NCI-H524 (cell line): ENCODE measurements at places on chromosomes 12 and 14.

DNA sequence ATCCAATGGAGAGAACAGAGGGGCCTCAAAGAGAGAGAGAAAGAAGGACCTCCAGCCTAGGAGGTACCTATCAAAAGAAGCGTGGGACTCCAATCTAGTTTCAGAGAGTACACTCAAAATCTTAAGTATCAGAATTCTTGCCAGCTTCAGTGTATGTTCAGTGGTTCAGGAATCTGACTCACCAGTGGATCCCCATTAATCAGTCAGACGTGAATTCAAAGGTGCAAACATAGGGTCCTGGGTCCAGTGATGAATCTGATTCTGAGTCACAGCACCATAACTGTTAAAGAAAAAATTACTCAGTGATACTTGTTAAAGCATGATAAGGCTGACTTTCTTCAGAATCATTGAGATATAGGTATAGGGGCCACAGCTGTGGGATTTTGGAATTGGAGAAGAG is 33.2 kb downstream of the ETNK1 start:
- DNase-seq = no peak

DNA sequence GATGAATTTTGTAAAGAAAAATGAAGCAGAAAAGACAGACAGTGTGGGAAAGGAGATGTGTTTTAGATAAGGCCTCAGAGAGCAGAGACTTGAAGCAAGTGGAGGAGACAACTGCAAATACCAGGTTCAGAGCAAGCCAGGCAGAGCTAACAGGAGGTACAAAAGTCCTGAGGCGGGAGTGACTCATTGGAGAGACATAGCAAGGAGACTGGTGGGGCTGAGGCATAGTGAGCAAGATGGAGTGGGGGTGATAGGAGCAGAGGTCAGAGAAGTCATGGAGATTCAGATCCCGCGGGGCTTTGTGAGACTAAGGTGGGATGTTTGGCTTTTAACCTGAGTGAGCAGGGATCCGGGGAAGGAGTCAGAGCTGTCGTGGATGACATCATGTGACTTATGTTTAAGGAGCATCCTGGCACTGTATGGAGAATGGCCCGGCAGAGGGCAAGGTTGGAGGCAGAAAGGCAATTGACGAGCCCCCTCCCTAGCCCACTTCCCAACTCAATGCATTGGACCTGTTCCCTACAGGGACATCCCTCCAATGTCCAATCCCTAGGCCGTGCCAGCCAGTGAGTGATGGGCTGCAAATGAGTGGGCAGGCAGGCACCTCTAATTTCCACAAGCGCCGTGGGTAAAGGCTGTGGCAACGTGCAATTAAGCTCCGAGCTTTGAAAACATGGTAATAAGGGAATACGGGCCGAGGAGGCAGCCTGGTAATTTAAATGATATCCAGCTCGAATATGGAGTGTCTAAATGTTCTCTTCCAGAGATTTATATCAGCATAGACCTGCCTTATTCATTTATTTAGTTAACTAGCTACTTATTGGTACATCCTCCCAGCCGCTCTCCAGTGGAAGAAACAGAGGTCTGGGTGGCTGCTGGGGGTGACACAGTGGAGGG is 206.8 kb upstream of the LHX5 start:
- no peak for DNase-seq

- no peak for DNase-seq
Observed at GRCh38 chr14:68623826-68624225, 169.0 kb downstream of the ZFP36L1 start.

DNA sequence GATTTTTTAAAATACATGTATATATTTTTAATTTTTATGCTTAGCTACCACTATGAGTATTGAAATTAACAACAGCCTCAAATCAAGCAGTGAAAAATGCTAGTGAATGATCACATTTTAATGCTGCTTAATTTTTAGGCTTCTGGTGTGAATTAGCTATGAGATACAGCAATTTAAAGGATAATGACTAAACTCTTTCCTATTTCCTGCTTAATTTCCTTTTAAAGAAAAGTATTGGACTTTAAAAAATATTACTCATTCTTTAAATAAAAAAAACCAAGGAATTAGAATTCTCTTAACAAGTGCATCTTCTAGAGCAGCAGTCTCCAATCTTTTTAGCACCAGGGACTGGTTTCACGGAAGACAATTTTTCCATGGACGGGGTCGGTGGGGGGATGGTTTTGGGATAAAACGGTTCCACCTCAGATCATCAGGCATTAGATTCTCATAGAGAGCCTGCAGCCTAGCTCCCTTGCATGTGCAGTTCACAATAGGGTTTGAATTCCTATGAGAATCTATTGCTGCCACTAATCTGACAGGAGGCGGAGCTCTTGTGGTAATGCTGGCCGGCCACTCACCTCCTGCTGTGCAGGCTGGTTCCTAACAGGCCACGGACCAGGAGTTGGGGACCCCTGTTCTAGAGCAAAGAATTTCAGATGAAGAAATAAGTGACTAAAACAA is 18.6 kb upstream of the NTN4 start:
- DNase-seq = no peak

- DNase-seq = no peak
Observed at GRCh38 chr12:65333649-65334048, 55.2 kb downstream of the MSRB3 start.

DNA sequence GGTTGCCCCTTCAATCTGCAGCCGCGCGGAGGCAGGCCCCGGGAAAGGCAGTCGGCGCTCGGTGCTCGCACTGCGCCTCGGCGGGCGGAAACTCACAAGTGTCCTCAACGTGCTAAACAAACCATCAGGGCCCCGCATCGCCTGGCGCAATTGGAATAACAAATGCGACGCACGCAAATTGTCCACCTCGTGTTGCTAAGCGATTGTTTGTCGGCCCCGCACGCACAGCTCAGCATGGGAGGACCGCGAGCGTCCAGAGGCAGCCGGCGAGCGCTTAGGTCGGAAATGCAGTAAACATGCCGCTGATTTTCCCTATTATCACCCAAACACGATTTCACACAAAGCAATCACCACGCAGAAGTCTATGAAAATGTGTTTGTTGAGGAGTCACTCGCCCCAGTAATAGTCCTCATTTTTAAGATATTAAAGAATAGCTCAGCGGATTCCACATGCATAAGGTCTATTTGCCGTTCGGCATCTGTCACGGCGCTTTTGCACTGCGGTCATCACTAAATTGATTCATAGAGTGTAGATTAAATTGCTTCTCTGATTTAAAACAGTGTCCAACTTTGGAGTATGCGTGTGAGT is 3.2 kb upstream of the GSC start:
- DNase-seq = no peak

DNA sequence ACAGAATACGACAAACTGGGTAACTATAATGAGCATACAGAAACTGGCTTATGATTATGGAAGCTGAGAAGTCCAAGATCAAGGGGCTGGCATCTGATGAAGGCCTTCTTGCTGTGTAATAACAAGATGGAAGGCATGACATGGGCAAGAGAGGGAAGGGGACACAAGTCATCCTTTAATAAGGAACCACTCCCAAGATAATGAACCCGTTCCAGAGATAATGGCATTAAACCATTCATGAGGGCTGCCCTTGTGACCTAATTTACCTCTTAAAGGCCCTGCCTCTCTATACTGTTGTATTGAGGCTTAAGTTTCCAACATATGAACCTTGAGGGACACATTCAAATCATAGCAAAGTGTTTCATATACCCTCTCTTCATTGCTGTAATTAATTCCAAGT is 4.6 kb upstream of the VTI1B start:
- DNase-seq = no peak

DNA sequence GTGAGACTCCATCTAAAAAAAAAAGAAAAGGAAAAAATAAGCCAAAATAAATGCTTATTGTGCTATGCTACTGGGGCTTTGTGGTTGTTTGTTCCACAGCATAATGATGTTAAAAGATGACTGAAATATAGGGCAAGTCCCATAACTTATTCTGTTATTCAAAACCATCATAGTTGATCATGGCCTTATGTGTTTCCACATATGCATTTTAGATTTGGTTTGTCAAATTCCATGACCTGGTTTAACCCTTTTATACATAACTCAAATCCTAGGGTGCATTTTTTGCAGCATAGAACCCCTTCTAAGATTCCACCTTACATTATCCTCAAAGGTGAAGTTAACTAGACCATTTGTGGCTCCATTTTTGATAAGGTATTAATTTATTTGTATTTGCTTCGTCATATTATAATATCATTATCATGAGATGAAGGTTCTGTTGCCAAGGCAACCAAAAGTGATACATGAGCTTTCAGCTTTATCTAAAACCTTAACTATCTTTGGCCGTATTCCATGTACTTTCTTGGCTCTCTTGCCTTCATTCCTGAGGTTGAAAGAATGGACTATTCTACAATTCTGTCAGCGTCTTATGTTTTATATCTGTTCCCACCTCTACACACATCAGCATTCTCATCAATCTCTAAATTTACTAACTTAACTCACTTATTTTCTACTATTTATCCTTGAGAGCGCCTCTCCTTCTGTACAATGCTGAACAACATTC is 138.7 kb upstream of the DYRK2 start:
- DNase-seq = no peak

DNA sequence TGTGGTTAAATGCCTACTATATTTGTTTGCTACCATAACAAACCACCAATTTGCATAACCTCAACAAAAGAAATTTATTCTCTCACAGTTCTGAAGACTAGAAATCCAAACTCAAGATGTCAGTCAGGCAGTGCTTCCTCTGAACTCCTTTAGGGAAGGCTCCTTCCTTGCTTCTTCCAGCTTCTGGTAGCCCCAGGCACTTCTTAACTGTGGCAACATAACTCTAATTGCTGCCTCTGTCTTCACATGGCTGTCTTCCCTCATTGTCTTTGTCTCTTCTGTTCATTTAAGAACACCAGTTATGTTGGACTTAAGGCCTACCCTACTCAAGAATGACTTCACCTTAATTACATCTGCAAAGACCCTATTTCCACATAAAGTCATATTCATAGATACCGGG is 206.9 kb downstream of the SYT1 start:
- DNase-seq = no peak

GRCh38 chr12:2198005-2198501 is 145.3 kb downstream of the CACNA1C start:
- DNase-seq = no peak

- DNase-seq = no peak
Observed at GRCh38 chr12:94309373-94309772, 150.3 kb downstream of the CEP83 start.

GRCh38 chr14:30896435-30896834 is 22.1 kb downstream of the COCH start:
- no peak for DNase-seq

DNA sequence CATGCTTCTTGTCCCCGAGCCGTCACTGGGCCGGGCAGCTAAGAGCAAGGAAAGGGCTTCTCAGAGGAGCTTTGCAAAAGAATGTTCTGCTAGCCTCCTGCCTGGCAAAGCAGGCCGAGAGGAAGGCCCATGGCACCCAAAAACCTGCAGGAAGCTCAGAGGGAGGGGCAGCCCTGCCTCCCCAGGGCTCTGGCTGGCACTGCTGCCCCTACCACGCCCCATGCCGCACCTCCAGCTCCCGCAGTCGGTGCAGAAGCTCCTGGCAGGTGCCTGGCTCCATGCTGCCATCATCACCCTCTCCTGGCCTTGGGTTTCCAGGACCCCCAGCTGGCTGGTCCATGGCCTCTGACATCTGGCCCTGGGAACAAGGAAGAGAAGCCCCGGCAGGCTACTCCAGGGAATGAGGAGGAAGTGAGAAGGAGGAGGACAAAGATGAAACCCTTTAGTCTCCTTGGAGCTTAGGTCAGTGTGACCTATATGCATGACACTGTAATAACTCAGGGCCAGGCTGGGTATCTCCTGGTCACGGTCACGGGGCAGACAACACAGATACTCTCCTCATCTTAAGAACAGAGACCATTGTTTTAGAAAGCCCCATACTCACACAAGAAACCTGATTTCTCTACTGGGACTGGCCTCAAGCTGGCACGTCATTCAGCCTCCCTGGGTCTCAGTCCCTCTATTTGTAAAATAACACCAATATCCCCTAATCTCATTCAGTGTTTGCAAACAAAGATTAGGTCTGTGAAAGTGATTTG is 24.3 kb downstream of the NCKAP5L start:
- DNase-seq = no peak

DNA sequence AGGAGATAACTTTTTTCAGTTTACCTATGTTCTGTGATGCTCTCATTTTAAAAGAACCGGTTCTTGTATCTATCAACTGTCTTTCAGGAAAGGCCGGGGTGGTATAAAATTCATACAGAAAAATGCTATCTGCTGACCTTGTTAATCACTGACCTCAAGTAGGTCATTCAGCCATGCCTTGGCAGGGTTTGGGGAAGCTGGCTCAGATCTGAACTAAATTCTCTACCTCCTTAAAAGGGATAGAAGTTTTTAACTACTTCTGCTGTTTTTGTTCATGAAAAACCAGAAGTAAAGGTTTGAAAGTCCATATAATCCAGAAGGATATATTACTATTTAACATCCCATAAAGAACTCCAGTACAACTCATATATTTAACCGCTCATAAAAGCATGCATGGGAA is 10.1 kb downstream of the MYRFL start:
- DNase-seq = no peak

GRCh38 chr14:89678768-89679167 is 261.7 kb upstream of the FOXN3 start:
- DNase-seq = no peak

DNA sequence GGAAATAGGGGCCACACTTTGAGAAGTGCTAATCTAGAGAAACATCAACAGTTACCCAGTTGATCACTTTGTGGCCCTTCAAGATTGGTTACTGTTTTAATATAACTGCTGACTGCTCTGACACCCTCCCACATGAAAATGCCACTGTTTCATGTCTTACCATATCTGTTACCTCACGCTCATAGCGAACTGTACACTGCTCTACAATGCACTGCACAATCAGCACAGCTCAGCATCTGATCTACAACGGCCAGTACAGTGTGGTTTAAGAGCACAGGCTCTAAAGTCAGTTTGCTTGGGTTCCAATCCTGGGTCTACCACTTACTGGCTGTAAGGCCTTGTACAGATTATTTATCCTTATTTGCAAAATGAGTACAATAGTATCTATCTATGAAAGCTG is 39.1 kb downstream of the SPPL3 start:
- DNase-seq = no peak

- DNase-seq = no peak
Observed at GRCh38 chr14:75323571-75323970, 44.9 kb downstream of the FOS start.

GRCh38 chr14:56324856-56325699 is 206.9 kb downstream of the PELI2 start:
- DNase-seq = peak; percentile 92

GRCh38 chr14:71970272-71970671 is 38.0 kb downstream of the RGS6 start:
- DNase-seq = no peak

DNA sequence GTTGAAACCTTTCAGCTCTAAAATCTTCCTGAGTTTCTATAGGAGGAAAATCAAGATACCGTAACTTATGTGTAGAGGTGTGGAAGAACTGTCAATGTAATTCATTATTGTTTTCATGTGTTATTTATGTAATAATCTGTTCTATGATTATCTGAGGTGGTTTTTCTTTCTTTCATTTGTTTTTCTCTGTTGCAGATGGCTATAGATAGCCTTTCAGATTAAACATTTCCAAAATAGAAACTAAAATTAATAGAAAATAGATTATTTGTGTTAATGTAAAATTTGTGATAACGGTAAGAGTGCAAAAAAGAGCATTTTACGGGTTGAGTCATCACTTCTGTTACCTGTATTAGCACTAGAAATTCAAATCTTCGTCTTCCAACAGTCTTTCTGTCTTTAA is 128.8 kb downstream of the SYNE2 start:
- no peak for DNase-seq

- DNase-seq = no peak
Observed at GRCh38 chr12:69994724-69995173, 169.7 kb downstream of the MYRFL start.
